Activated CD8-positive, alpha-beta T cell treated with anti-CD3 and anti-CD28 coated beads for 36 hours (primary cell): ENCODE measurements at places on chromosomes 1 and 21. TPM values are rescaled to one million over a fixed set of nuclear protein-coding genes. Genes with fewer than 3 reads are reported as not detected.

SHE gene
- not detected for total RNA-seq

C1orf115 gene
- total RNA-seq, result 0.13 TPM

MECR gene
- total RNA-seq, result 42.2 TPM

CCDC27 gene
- not detected for total RNA-seq

LCA5L gene
- total RNA-seq, result not detected
